ENCODE measurements at places on chromosomes 4 and X.

- DNase-seq = no peak
These were observed 23.8 kb downstream of the HTRA3 start for GRCh38 chr4:8293131-8293975.

- no peak for DNase-seq
These were observed 37.0 kb downstream of the HTT start for GRCh38 chr4:3111461-3111860.

DNA sequence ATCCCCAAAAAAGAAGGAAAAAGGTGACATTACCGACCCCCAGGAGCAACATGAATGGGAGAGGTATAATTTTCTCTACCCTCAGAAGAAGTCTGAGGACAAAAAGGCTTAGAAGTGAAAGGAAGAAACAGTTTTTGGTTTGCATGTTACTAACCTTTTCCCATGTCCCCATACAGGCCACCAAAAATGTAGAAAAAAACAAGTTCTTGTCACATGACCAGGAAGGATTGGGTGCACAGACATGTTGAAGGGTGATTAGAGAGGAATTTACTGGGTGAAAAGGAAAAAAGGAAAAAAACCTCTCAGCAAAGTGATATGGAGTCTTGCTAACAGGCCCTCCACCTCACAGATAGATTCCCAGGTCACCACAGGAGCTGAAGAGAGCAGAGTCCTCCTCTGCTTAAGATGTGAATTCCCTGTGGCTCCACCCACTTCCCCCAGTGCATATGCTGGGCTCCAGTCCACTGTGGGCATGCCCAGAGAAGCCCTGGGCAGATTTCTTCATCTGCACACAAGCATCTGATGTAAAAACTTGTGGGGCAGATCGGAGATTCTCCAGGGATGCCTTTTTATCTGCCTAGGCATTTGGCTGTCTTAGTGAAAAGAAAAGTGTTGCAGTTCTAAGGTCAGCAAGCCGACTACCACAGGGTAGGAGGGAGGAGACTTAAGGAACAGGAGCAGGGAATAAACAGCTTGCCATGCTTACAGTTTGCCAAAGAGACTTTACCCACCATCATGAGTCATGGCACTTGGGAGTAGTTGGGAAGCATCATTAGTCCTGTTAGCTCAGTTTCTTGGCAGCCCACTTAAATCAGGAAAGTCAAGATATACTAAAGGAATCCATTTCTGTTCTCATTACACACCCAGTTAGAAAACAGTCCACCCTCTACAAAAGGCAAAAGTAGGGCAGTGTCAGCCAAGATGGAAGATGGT, 25.0 kb upstream of the PASD1 start:
- DNase-seq = no peak

- no peak for DNase-seq
These were observed 26.3 kb upstream of the ARMCX2 start for GRCh38 chrX:101685923-101686322.

DNA sequence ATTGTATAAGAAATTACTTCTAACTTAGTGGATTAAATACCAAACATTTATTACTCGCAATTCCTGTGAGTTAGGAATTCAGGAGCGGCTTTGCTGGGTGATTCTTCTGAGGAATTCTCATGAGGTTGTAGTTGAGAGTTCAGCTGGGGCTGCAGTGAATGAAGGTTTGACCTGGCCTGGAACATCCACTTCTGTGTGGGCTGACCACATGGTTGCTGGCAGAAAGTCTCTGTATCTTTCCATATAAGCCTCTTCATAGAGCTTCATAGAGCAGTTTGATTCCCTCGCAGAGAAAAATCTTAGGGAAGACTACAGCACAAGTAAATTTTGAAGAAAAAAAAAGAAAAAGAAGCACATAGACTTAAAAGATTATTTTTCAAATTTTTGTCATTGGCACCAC, 339.7 kb upstream of the NWD2 start:
- no peak for DNase-seq

GRCh38 chrX:129777218-129778030, 2.3 kb upstream of the SASH3 start:
- peak; percentile 54 for DNase-seq

GRCh38 chr4:38957893-38958292, 74.3 kb downstream of the TMEM156 start:
- no peak for DNase-seq

DNA sequence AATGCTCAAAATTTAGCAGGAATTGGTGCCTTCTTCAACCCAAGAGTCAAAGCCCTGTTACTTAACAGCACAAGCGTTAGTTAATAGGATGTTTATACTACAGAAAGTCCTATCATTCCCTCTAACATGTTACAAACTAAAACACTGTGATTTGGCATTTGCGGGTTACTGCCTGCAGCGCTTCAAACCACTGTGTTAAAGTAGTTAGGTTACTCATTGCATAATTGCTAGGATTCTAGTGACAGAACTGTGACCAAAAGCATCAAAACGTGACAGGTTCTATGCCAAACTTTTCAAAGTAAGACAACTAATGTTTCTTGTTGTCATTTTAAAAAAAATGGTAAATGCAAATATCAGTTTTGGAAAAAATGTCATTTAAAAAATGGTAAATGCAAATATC, 442.8 kb upstream of the ZFP42 start:
- no peak for DNase-seq

GRCh38 chr4:167826281-167826680, 266.1 kb upstream of the ANXA10 start:
- no peak for DNase-seq

- DNase-seq = no peak
These were observed 121.3 kb downstream of the PRKX start for GRCh38 chrX:3592184-3592583.

DNA sequence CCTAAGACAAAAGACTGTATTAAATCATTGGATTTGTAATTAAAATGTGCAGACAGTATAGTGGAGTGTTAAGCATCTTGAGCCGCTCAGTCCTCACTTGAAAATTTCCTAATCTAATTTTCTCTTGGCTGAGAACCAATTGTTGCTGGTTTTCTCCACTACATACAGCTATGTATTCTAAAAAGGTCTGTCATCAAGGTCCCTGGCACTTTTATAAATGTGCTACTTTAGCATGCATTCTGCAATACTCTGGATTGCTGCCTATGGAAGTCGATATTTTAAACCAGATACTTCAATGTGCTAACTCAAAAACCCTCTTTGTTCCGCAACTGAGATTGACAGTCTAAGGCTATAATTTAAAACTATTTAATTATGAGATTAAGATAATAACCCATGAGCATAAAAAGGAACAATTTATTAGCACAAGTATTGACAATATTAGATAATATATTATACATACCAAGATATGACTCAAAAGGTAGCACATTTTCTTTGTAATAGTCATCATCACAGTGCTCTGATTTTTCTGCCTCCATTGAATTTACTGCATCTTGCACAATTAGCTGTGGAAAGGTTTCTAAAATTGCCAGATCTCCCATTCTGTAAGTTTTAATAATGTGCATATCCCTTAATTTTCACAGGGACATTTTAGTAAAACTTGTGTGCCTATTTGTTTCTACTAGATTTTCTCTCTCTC, 815.1 kb downstream of the ADGRL3 start:
- DNase-seq = no peak

DNA sequence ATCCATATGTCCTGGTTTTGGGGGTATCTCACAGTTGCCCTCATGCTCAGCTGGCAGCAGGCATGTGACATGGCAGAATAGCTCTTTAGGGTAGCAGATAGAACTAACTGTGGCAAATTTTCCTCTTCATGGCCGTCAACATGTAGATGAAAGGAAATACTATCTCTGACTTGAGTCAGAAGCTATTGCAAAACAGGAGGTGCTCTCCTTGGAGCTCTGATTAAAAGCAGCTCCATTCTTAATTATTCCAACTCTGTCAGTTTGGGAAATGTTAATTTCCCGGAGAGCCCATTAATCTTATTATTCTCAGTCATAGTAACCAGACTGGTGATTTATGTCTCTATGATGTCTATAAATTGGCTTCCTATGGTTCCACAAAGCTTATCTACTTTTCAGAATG, 18.2 kb downstream of the IL13RA1 start:
- DNase-seq = no peak

Data from GM10248 (cell line).